ENCODE measurements at places on chromosomes 6 and 20.
A peak's percentile ranks its signal among the peaks of the same experiment; 100 is the strongest.

- DNase-seq, result no peak
- peak overlapping the region; percentile 77 for H3K27ac ChIP-seq
- peaks cover 13% of the 10 kb centered on the region for H3K4me1 ChIP-seq
- H3K27me3 ChIP-seq, result peaks cover under 1% of the 10 kb centered on the region
Measured at GRCh38 chr6:135506270-135506997, 8.9 kb upstream of the AHI1 start.

- DNase-seq, result no peak
- peaks cover 26% of the 10 kb centered on the region for H3K36me3 ChIP-seq
- H3K4me3 ChIP-seq, result peak overlapping the region; percentile 93
- H3K27ac ChIP-seq, result peak overlapping the region; percentile 97
- no peaks in the 10 kb centered on the region for H3K27me3 ChIP-seq
- peaks cover 58% of the 10 kb centered on the region for H3K4me1 ChIP-seq
Measured at GRCh38 chr6:31826793-31827285, 699 bp upstream of the HSPA1B start.

DNA sequence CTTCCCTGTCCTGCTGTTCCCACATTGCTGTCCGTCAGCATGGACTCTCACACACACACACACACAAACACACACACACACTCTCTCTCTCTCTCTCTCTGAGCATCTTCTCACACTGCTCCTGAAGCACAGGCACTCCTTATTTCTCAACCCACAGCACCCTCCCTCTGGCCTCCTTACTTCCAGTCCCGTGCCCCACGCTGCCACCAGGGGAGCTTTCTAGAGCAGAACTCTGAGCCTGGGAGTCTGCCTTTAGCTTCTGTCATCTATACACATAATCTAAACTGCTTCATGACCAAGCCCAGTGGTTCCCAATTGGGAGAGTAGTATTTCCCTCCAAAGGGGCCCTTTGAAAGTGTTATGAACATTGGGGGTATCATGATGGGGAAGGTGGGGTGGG, 29.1 kb downstream of the HECA start:
- peaks cover 81% of the 10 kb centered on the region for H3K36me3 ChIP-seq
- peaks cover 96% of the 10 kb centered on the region for H3K4me1 ChIP-seq
- peak overlapping the region; percentile 97 for H3K27ac ChIP-seq
- H3K4me3 ChIP-seq, result no peak overlapping the region
- H3K27me3 ChIP-seq, result no peaks in the 10 kb centered on the region
- DNase-seq, result no peak

GRCh38 chr6:151326116-151326825, 65.1 kb downstream of the ZBTB2 start:
- H3K27ac ChIP-seq, result no peak overlapping the region
- H3K4me3 ChIP-seq, result peak overlapping the region; percentile 69
- H3K36me3 ChIP-seq, result no peaks in the 10 kb centered on the region
- H3K4me1 ChIP-seq, result peaks cover 24% of the 10 kb centered on the region
- H3K27me3 ChIP-seq, result peaks cover 71% of the 10 kb centered on the region

- H3K4me1 ChIP-seq, result peaks cover 30% of the 10 kb centered on the region
- H3K4me3 ChIP-seq, result no peak overlapping the region
- no peak for DNase-seq
- H3K36me3 ChIP-seq, result peaks cover 97% of the 10 kb centered on the region
- H3K27me3 ChIP-seq, result no peaks in the 10 kb centered on the region
Measured at GRCh38 chr6:122429323-122429722, 29.9 kb downstream of the HSF2 start.

GRCh38 chr6:21392177-21392576, 201.4 kb upstream of the SOX4 start:
- no peaks in the 10 kb centered on the region for H3K36me3 ChIP-seq
- no peaks in the 10 kb centered on the region for H3K4me1 ChIP-seq
- no peak overlapping the region for H3K27ac ChIP-seq
- no peak overlapping the region for H3K4me3 ChIP-seq
- no peak for DNase-seq
- peaks cover 4% of the 10 kb centered on the region for H3K27me3 ChIP-seq

Data from activated T-cell treated with anti-CD3 and anti-CD28 coated beads, Interleukin-2, amount 50 U/mL, for 24 hours (primary cell).